NCI-H460 (cell line): ENCODE measurements at places on chromosomes 7 and 10. TPM values are rescaled to one million over a fixed set of nuclear protein-coding genes. Genes with fewer than 3 reads are reported as not detected.

KAZALD1 gene
- 31.3 and 36.1 TPM in 2 replicates for total RNA-seq

KLHL7 gene
- total RNA-seq = 43.5 and 50.9 TPM in 2 replicates

MTURN gene
- total RNA-seq = 2.5 TPM in 2 replicates

CACNB2 gene
- 2.5 and 2.6 TPM in 2 replicates for total RNA-seq

CYP2C18 gene
- total RNA-seq = not detected in 2 replicates

CAV1 gene
- 168 and 169 TPM in 2 replicates for total RNA-seq

MRC1 gene
- 0.14 and 0.15 TPM in 2 replicates for total RNA-seq

NUDCD3 gene
- 52.1 and 55.9 TPM in 2 replicates for total RNA-seq
